ENCODE measurements at places on chromosomes 3 and 15. TPM values are rescaled to one million over a fixed set of nuclear protein-coding genes. Genes with fewer than 3 reads are reported as not detected.

GRCh38 chr3:18868911-18869689, 279.2 kb upstream of the KCNH8 start:
- DNase-seq, result no peak

GRCh38 chr3:38047896-38048295, 8.9 kb downstream of the DLEC1 start:
- DNase-seq, result no peak

- DNase-seq, result peak; percentile 75
Measured at GRCh38 chr3:56251343-56251945, 216.8 kb downstream of the ERC2 start.

Gene MYO5C
- total RNA-seq, result 10.9 TPM

GRCh38 chr3:11136830-11137626, 17.3 kb upstream of the HRH1 start:
- no peak for DNase-seq

Gene DLL4
- 6.1 TPM for total RNA-seq

DNA sequence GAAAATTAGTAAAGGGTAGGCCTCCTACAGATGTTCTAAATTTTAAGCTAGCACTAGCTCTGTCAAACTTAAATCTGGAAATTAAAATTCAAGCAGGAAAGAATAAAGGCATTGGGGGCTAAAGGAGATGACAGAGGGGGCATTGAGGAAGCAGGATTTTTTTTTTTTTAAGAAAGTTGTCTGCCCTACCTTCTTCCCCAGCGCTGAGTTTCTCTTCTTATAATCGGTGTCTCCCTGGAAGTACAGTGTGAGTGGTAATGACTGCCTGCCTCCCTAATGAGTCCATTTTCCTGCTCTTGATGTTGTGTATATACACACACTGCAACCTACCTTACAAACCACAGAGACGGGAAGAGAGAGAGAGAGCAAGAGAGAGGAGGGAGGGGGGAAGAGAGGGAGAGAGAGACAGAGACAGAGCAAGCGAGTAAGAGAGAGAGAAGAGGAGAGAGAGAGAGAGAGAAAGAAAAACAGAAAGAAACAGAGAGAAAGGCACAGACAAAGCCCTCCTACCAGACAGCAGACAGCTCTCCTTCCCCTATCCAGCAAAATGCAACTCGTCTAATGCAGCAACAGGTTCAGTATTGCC, 47.0 kb downstream of the ZBTB20 start:
- no peak for DNase-seq

GRCh38 chr3:23468203-23468602, 265.1 kb downstream of the UBE2E2 start:
- DNase-seq, result no peak

GRCh38 chr3:126154391-126155279, 25.8 kb downstream of the ALDH1L1 start:
- no peak for DNase-seq

Gene GRAMD2A
- total RNA-seq, result 2.7 TPM

DNA sequence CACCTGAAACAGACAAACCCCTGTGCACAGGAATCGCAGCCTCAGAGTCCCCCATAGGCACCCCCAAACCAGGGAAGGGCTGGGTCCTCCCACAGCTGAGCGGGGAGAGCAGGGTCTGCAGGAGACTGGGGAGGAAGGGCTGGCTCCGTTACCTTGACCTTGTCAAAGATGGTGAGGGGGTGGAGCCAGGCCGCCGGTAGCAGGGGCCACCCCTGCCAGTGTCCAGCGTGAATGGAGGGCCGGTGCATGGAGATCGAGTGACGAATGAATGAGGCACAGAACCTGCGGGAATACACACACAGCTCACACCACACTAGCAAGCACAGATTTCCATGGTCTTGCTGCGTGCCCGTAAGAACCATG, 102.2 kb downstream of the TMEM266 start:
- no peak for DNase-seq

- no peak for DNase-seq
Measured at GRCh38 chr3:170680593-170680992, 94.7 kb upstream of the SLC7A14 start.

- DNase-seq, result no peak
Measured at GRCh38 chr3:185976100-185976499, 38.3 kb upstream of the TRA2B start.

Gene LSAMP
- total RNA-seq, result 3.6 TPM

DNA sequence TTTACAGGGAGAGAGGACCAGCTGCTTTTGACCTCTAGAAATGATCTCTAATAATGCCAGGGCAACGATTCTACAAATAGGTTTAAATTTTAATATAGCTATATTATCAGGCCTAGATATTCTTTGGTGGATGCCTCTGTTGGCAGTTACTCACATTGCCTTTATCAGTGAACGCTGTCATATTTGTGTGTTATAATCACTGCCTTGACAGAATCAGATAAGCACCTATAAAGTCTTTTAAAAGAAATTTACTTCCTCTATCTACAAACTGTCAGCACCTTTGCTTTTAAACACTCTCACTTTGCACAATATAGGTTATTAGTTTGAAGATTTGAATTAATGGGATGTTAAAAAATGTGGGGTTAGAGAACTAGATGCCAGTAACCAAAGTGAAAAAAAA, 324.1 kb downstream of the ZIC1 start:
- DNase-seq, result no peak

DNA sequence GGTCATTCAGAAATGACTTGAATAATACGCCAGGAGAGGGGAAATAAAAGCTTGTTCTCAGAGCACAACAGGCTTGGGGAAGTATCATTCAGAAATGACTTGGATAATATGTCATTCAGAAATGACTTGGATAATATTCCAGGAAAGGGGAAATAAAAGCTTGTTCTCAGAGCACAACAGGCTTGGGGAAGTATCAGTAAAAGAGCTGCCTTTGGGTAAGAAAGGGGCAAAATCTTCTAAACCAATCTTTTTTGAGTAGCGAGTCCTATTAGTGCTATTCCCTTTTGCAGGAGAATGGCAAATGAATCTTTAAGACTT, 20.9 kb downstream of the GABRR3 start:
- DNase-seq, result no peak

Gene VIPR1
- 2.4 TPM for total RNA-seq

DNA sequence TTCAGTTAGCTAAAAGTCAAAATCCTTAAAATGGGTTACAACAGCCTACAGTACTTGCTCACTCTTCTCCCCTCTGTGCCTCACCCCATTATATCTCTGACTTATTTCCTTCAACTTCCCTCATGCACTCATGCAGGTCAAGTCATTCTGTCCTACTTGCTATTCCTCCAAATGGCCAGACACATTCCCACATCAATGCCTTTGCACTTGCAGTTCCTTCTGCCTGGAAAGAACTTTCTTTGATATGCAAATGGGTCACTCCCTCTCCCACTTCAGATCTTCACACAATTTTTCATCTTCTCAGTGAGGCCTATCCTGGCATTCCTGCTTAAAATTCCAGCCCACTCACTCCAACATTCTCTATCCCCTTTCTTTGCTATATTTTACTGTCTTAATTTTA, 547.2 kb upstream of the TGFBR2 start:
- no peak for DNase-seq

DNA sequence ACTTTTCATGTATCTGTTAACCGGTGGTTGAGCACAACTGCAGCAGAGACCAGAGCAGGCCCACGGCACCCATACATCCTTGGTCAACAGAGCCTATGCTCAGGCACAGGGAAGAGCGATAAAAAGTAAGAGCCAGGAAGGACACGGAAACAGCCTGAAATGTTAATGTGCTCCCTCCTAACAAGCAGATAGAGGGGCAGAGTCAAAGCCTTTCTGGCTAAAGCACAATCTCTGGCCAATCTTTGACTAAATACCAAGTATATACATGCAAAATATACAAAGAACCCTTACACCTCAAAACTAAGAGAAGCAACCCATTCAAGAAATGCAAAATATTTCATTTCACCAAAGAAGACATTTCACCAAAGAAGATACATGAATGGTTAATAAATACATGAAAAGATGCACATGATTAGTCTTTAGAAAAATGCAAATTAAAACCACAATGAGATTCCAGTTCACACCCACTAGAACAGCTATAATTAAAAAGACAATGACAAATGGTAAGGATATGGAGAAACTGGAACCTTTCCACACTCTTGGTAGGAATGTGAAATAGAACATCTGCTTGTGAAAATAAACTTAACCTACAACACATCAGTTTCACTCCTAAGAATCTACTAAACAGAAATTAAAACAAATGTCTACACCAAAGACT, 88.0 kb downstream of the OSBPL10 start:
- no peak for DNase-seq

Gene CLSTN2
- total RNA-seq, result 21.3 TPM
